Activated T-helper 2 cell treated with anti-CD3 and anti-CD28 coated beads, Interferon-gamma antibody, Interleukin-2, Interleukin-4, amounts not matched to agents 10 μg/mL and 5 μg/mL and 100 μg/mL, durations not matched to agents 14 hours and 24 hours and 36 hours (primary cell): ENCODE measurements at places on chromosomes 3 and 15.
A peak's percentile ranks its signal among the peaks of the same experiment; 100 is the strongest.

GRCh38 chr15:26126070-26126469 lies 262.9 kb upstream of the ATP10A start:
- DNase-seq = no peak

DNA sequence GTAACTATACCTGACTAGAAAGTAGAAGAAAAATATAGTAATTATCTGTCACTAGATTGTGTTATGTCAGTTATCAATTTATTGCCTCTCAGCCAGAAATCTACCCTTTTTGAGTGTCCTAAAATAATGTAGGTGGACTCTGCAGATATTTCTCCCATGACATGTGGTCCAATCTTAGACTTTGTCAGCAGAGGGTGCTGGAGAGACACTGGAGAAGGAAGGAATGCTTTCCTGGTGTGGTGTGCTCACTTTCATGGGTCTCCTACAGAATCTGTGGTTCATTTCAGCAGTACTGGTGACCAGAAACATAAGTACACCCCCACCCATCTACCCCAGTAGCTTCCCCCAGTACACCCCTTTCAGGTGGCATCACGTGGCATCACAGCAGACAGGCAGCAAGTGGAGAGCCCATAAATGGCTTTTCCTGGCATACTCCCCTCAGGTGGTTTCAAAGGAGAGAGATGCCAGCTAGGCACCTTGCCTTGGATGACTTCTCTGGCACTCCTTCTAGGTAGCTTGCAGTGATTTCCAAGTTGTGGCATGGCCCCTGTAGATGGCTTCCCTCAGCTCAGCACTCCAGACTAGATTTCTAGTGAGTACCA lies 114.7 kb downstream of the GADL1 start:
- no peak for DNase-seq

GRCh38 chr15:91961357-91961756 lies 107.8 kb downstream of the SLCO3A1 start:
- no peak for DNase-seq

- no peak for DNase-seq
These were observed 23.9 kb downstream of the PLA2G4D start for GRCh38 chr15:42070279-42070975.

GRCh38 chr3:106114848-106115247 lies 246.0 kb upstream of the CBLB start:
- no peak for DNase-seq

GRCh38 chr3:37129871-37130270 lies 44.5 kb downstream of the LRRFIP2 start:
- DNase-seq = no peak

DNA sequence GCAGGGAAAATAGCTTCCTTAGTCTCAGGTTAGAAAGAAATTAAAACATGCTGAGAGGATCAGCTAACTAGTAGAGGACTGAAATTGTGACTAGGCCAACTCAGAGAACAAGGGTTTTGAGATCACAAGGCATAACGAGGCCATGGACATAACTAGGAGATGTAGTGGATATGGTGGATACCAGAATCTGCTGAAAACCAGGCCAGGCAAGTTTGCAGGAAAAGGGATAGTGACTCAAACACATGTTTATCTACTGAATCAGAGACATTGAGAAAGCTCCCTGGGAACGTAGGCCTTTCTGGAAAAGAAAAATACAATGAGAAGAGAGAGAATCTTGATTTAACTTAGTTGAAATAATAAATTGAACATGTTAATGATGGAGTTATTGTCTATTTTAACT lies 326.5 kb upstream of the GBE1 start:
- no peak for DNase-seq

- no peak for DNase-seq
These were observed 249.9 kb upstream of the DNAJC19 start for GRCh38 chr3:181239441-181239840.

GRCh38 chr15:56184516-56184915 lies 59.2 kb downstream of the RFX7 start:
- DNase-seq = no peak

- DNase-seq = no peak
These were observed 372.1 kb upstream of the ARHGEF26 start for GRCh38 chr3:153749070-153749610.

- DNase-seq = no peak
These were observed 42.9 kb downstream of the FNDC3B start for GRCh38 chr3:172082269-172082668.

DNA sequence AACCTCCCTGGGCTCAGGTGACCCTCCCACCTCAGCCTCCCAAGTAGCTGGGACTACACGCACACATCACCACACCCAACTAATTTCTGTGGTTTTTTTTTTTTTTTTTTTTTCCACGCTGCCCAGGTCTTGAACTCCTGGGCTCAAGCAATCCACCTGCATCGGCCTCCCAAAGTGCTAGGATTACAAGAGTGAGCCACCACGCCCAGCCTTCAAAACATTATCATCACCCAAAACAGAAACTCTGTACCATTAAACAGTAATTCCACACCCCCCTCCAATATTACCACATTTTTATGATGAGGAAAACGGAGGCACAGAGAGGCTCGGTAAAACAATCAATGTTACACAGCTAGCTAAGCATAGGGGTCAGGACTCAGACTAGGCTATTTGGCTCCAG lies 4.0 kb downstream of the IMP3 start:
- DNase-seq = no peak

DNA sequence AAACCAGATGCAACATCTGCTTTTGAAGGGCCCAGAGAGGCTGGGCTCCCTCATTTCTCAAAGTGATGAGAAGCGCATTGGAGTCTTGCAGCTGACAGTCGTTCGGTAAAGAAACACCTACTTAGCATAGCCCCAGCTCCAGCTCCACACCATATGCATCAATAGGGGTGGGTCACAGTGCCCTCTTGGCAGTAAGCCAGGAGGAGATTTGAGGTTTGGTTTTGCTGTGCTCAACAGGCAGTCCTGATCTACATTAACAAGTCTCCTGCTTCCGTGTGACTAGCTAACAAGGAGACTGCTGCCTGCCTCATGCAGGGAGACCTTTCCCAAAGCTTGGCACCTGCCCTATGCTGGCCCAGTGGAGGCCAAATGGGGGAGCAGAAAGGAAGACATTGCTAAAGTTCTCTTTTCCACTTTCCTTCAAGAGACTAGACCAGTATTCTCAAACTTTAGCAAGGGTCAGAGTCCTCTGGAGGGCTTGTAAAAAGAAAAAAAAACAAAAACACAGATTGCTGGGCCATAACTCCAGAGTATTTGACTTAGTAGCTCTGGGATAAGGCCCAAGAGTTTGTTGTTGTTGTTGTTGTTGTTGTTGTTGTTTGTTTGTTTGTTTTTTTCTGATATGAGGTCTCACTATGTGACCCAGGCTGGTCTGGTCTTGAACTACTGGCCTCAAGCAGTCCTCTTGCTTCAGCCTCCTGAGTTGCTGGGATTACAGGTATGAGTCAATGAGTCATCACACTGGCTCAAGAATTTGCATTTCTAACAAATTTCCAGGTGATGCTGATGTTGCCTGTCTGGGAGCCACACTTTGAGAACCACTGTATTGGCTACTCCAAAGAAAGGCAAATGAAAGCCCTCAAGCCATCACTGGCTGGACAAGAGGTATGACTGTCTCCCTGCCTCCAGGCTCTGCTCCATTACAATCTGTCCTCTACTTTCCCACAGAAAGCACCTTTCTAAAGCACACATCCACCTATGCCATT lies 294.9 kb downstream of the RORA start:
- DNase-seq = no peak

GRCh38 chr3:126972866-126973265 lies 10.0 kb upstream of the PLXNA1 start:
- DNase-seq = no peak

DNA sequence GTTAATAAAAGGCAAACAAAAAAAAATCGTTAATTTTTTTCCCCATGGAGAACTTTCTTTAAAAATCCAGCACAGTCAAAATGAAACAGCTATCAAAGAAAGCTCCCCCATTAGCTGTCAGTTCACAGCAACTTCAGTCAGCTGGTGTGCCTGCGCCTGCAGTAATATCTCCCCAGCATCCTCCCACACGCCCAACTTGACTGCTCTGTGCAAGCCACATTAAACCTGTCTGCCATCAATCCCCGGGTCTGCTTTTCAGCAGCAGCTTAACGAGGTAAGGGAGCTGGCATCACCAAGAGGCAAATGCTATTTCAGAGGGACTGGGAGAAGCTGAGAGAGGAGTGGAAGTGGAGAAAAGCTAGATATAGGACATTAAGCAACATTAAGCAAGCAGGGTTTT lies 337.5 kb downstream of the GAP43 start:
- no peak for DNase-seq

GRCh38 chr3:178562143-178562946 lies 26.1 kb downstream of the KCNMB2 start:
- no peak for DNase-seq

GRCh38 chr3:13473020-13473419 lies 7.1 kb upstream of the HDAC11 start:
- no peak for DNase-seq

GRCh38 chr15:68389936-68390817 lies 41.8 kb downstream of the ITGA11 start:
- DNase-seq = peak; percentile 24

DNA sequence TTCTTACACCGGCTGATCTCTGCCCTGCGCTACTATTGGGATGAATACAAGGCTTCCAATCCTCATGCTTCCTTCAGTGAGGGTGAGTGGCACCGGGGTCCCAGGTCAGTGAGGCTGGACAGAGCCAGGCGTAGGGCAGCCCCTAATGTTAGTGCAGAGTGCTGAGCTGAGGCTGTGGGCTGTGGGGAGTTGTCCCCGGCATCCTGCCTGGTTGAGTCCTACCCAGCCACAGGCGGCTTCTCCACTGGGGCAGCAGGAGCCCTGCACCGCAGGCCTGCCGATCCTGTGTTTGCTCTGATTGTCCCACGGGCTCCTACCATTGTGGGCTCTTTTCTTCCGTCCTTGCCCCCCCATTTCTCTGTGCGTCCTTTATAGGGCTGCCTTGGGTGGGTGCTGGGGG lies 13.3 kb downstream of the RNF123 start:
- no peak for DNase-seq

DNA sequence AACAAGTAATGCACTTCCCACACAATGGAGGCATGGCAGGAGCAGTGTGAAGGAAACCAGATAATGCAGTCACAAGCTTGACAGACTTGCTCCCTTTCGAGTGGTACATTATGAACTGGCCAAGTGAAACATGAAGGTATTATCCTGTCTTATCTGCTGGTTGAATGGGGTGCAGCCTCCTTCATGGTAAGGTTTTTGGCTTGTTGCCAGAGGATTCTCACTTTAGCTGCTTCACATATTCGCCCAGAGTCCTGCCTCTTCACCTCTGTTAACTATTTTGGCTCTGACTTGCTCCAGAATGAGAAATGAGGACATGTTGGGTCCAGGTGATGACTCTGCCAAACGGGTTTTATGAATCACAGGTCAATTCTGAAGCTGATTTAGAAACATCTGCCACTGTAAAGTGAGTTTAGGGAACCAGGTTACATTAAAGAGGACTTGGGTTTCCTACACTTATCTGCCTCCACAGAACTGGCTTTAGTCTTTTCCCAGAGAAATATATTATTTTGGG lies 19.5 kb upstream of the CCDC39 start:
- no peak for DNase-seq

GRCh38 chr3:47456984-47457383 lies 18.8 kb downstream of the SCAP start:
- DNase-seq = no peak

DNA sequence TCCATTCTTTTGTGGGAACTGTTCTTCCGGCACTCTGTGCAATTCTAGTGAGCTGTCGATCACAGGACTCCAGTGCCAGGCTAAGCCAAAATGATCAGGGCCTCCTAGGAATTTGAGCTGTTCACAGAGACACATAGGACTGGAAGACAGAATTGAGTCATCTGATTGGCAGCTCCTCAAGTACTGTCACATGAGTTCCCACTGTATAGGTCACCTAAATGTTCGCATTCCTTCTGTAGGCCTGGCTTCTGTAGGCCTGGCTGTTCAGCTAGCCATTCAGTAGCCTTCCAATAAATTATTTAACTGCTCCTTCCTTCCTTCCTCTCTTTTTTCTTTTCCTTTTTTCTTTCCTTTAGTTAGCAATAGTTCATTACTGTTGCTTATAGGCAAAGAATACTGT lies 4.3 kb downstream of the PROS1 start:
- no peak for DNase-seq

DNA sequence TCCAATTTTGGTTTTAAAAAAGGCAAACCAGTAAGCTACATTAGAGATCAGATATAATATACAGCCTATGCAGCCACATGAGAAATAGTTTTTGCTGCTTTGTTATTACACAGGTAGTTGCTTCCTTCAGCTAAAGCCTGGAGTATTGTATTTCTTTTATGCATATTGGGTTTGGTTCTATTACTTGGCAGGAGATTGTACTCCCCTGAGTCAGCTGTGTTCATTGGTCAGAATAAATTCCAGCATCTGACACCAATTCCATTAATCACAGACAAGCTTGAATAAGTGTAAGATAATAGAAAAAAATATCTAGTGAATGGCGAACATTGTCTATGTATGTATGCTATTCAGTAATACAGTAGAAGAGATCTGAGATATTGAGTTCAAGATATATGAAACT lies 26.1 kb upstream of the ZCWPW2 start:
- no peak for DNase-seq

- DNase-seq = no peak
These were observed 8.1 kb downstream of the FAM131A start for GRCh38 chr3:184345317-184346144.

DNA sequence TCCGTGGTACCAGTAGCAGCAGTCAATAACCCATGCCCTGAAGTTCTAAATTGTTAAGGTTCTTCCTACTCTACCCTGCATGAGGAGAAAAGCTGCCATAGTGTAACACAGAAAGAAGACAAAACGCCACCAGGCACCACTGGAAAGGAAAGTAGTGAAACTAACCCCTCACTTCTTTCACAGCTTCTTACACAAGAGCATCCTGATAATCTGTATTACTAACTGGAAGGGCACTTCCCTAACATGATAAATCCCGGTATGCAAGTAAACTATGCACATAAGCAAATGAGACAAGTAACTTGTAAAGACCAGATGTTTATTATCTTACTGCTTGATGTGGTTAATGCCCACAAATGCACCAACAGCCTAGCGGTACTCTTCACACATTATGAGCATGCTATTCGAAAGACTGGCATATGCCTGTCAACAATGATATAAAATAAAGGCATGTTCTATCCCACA lies 141.3 kb downstream of the ADAM10 start:
- DNase-seq = no peak
